ENCODE measurements at places on chromosomes 1 and 21.

DNA sequence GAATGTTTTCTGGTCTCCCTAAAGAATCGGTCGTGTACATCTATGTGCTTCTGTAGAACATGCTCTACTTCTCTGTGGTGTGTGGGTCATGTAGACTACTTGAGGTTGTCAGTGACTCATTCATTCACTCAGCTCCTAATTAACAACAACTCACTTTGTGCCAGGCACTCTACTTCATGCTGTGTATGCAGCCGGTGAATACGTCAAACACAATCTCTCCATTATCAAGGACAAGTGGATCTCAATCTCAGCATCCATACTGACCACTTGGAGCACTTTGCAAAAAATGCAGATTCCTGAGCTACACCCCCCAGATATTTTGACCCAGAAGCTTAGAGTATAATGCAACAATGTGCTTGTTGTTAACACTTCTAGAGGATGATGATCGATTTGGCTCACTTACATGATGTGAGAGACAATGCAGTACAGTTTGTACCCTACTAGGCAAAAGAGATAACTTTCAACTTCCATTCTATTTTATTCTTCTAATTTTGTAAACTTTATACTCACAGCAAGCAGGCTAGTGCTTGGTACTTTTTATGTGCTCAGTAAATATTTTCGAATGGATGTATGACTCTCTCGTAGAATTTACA is 508.6 kb upstream of the ADAMTS5 start:
- no peak for DNase-seq

DNA sequence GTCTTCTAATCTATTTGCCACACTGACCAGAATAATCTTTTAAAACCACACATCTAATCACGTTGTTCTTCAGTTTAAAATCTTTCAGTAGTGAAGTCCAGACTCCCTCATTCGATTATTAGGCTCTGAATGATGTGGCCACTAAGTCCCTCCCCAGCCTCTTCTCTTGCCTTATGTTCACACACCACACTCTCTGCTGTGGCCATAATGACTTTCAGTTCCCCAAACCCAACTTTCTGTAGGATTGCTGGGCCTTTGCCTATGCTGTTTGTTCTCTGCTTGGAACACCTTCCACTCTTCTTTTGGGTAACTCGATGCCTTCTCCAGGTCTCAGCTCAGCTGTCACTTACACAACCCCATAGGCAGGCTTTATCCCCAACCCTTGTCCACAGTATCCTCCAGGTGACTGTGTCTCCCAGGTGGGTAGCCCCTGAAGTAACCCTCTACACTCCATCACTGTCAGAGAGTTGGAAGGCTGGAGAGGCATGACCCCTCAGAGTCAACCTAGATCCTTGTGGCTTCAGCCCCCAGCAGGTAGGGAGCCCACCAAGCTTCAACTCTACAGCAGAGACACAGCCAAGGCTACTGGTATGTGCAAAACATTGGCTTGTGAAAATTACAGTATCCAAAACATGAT is 8.4 kb upstream of the SLC37A1 start:
- no peak for DNase-seq

- no peak for DNase-seq
These were observed 100.7 kb downstream of the COLGALT2 start for GRCh38 chr1:183936791-183937190.

GRCh38 chr1:219416598-219417238 is 196.2 kb downstream of the ZC3H11B start:
- no peak for DNase-seq

GRCh38 chr1:151606857-151607256 is 5.0 kb upstream of the SNX27 start:
- no peak for DNase-seq

- DNase-seq = no peak
These were observed 5.6 kb downstream of the SH3BGRL3 start for GRCh38 chr1:26285366-26286063.

DNA sequence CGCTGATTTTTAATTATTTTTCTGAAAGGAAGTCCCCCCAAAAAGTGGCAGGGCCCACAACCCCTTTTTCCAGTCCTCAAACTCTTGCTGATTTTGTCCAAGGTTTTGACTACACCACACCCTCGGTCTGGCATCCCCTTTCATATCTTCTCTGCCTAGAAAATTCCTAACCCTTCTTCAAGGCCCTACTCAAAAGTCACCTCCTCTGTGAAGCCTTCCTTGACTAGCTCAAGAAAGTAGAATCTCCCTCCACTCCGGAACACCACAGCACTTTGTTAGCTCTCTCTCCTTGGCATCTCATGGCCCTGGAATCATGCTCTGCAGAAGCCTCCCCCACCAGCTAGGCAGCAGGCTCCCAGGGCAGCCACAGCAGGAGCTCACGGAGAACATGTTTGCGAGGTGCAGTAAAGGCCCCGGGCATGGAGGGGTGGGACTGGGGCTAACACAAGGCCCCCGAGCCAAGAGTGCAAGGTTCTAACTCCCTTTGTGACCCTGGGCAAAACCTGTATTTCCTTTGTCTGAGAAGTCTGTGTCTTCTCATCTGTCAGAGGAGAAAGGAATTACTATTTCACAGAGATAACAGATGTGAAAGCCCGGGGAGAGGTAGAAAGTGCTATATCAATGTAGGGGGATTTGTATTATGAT is 17.7 kb upstream of the S100A7 start:
- DNase-seq = no peak

GRCh38 chr1:200128081-200128480 is 100.6 kb downstream of the NR5A2 start:
- DNase-seq = no peak

Data from cerebellum (tissue), 4 donors.